ENCODE measurements at places on chromosomes 4 and X. TPM values are rescaled to one million over a fixed set of nuclear protein-coding genes. Genes with fewer than 3 reads are reported as not detected.

GRCh38 chr4:84497504-84498202 lies 1.4 kb downstream of the NKX6-1 start:
- H3K27me3 ChIP-seq: peaks cover 98% of the 10 kb centered on the region
- peak overlapping the region; percentile 58 for H3K4me3 ChIP-seq
- H3K36me3 ChIP-seq: peaks cover 4% of the 10 kb centered on the region
- H3K4me1 ChIP-seq: peaks cover 50% of the 10 kb centered on the region
- H3K27ac ChIP-seq: peak overlapping the region; percentile 87
- DNase-seq: no peak

DNA sequence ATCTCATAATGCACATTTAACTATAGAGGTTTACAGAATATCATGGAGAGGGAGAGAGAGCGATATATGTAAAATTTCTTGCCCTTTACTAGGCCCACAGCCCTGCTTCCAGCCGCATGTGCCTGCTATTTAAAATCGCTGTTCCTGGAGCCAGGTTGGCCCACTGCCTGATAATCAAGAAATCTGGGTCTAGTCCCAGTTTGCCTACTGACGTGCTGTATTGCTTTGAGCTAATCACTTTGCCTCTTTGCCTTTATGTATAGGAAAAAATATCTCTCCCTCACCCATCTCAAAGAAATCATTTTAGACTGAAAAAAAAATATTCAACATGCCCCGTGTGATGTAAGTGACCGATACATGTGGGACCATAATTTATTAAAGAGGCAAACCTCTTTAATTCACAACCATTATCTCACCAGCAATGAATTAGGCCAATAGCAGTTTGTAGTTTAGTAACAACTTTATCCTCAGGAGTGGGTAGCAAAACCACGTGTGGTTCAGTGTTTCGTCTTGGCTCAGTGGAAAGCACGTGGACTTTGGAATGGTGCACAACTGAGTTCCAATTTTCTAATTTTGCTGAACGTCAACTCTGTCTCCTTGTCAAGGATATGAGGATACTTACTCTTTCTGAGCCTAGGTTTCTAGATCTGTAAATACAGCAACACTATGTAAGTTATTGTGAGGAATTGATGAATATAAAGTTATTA lies 62.6 kb downstream of the GRXCR1 start:
- no peaks in the 10 kb centered on the region for H3K36me3 ChIP-seq
- no peaks in the 10 kb centered on the region for H3K4me1 ChIP-seq
- H3K4me3 ChIP-seq: no peak overlapping the region
- H3K27ac ChIP-seq: no peak overlapping the region
- no peaks in the 10 kb centered on the region for H3K27me3 ChIP-seq

GRCh38 chr4:15425520-15425919 lies 2.3 kb upstream of the C1QTNF7 start:
- no peaks in the 10 kb centered on the region for H3K4me1 ChIP-seq
- H3K27me3 ChIP-seq: no peaks in the 10 kb centered on the region
- H3K36me3 ChIP-seq: no peaks in the 10 kb centered on the region
- H3K27ac ChIP-seq: no peak overlapping the region
- H3K4me3 ChIP-seq: no peak overlapping the region

GRCh38 chr4:180542445-180543100 lies 1700.6 kb upstream of the TENM3 start:
- H3K36me3 ChIP-seq: no peaks in the 10 kb centered on the region
- DNase-seq: no peak
- H3K4me3 ChIP-seq: no peak overlapping the region
- no peak overlapping the region for H3K27ac ChIP-seq
- no peaks in the 10 kb centered on the region for H3K27me3 ChIP-seq

- H3K27ac ChIP-seq: no peak overlapping the region
- no peak overlapping the region for H3K4me3 ChIP-seq
- no peak for DNase-seq
- H3K4me1 ChIP-seq: no peaks in the 10 kb centered on the region
These were observed 1.6 kb upstream of the ZC4H2 start for GRCh38 chrX:64977830-64978229.

- H3K36me3 ChIP-seq: no peaks in the 10 kb centered on the region
- H3K4me3 ChIP-seq: no peak overlapping the region
- DNase-seq: no peak
- H3K27ac ChIP-seq: no peak overlapping the region
- no peaks in the 10 kb centered on the region for H3K27me3 ChIP-seq
- H3K4me1 ChIP-seq: no peaks in the 10 kb centered on the region
These were observed 106.4 kb upstream of the FTHL17 start for GRCh38 chrX:31178064-31178768.

- H3K36me3 ChIP-seq: no peaks in the 10 kb centered on the region
- no peaks in the 10 kb centered on the region for H3K4me1 ChIP-seq
- H3K4me3 ChIP-seq: no peak overlapping the region
- H3K27me3 ChIP-seq: no peaks in the 10 kb centered on the region
- H3K27ac ChIP-seq: no peak overlapping the region
These were observed 49.0 kb upstream of the TRPC3 start for GRCh38 chr4:122000849-122001248.

DNA sequence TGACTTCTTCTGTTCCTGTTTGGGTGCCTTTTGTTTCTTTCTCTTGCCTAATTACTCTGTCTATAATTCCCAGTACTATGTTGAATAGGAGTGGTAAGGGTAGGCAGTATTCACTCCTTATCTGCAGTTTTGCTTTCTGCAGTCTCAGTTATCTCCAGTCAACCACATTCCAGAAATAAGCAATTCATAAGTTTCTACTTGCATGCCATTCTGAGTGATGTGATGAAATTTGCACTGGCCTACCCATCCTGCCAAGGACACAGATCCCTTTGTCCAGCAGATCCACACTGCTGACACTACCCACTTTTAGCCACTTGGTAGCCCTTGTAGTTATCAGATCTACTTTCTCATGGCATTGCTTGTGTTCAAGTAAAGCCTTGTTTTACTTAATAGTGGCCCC lies 971.6 kb upstream of the INTU start:
- no peak for DNase-seq
- H3K36me3 ChIP-seq: no peaks in the 10 kb centered on the region
- H3K4me3 ChIP-seq: no peak overlapping the region
- H3K27ac ChIP-seq: no peak overlapping the region

DNA sequence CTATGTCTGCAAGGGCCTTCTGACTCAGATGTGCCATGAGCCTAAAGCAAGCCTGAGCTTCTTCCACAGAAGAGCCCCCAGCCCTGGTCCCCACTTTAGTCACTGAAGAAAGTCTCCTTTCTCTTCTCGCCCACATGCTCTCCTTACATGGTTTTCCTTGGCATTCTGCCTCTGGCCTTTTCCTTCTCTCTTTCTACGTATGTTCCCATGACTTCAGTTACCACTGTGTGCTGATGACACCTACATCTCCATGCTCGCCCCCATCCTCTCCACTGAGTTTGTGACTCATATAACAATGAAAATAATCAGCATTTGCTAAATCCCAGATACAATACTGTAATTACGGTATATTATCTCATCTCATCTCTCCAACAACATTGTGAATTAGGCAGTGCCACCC lies 149.3 kb downstream of the AMMECR1 start:
- no peaks in the 10 kb centered on the region for H3K4me1 ChIP-seq
- H3K27me3 ChIP-seq: peaks cover 9% of the 10 kb centered on the region
- no peak overlapping the region for H3K27ac ChIP-seq
- no peak for DNase-seq
- peaks cover 2% of the 10 kb centered on the region for H3K36me3 ChIP-seq

DNA sequence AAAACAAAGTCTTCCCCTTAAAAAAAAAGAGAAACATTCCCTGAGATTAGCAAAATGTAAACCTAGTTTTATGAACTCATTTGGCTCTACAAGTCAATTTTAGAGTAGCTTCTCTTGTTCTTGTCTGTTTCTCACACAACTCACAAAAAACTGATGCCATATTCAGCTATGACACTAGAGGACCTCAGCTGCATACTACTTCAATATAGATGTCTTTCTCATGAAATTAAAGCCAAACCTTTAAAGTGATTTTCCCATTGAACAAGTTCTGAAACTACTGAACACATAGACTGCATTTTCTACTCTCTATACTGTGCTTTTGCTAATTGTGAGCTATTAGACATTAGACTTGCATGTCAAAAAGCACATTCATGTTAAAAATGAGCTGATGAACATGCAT lies 49.8 kb downstream of the TBCK start:
- H3K27ac ChIP-seq: no peak overlapping the region
- no peaks in the 10 kb centered on the region for H3K4me1 ChIP-seq
- H3K36me3 ChIP-seq: no peaks in the 10 kb centered on the region
- DNase-seq: peak; percentile 25
- H3K27me3 ChIP-seq: no peaks in the 10 kb centered on the region

DNA sequence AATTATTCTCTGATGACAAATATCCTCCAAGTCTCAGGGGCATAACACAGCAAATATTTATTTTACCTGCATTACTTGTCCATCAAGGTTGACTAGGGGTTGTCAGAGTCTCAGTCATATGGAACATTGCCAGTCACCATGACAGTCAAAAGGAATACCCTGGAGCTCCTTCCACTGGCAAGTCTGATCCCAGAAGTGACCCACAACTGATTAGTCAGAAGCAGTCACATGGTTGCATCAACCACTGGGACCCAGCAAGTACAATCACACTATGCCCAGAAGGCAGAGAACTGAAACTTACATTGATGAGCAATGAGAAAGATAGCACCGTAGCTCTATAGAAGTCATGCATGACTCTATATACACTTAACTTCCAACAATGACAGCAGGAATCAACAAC lies 41.9 kb upstream of the SOD3 start:
- H3K27me3 ChIP-seq: no peaks in the 10 kb centered on the region
- H3K4me1 ChIP-seq: no peaks in the 10 kb centered on the region
- no peaks in the 10 kb centered on the region for H3K36me3 ChIP-seq
- DNase-seq: no peak
- no peak overlapping the region for H3K4me3 ChIP-seq

DNA sequence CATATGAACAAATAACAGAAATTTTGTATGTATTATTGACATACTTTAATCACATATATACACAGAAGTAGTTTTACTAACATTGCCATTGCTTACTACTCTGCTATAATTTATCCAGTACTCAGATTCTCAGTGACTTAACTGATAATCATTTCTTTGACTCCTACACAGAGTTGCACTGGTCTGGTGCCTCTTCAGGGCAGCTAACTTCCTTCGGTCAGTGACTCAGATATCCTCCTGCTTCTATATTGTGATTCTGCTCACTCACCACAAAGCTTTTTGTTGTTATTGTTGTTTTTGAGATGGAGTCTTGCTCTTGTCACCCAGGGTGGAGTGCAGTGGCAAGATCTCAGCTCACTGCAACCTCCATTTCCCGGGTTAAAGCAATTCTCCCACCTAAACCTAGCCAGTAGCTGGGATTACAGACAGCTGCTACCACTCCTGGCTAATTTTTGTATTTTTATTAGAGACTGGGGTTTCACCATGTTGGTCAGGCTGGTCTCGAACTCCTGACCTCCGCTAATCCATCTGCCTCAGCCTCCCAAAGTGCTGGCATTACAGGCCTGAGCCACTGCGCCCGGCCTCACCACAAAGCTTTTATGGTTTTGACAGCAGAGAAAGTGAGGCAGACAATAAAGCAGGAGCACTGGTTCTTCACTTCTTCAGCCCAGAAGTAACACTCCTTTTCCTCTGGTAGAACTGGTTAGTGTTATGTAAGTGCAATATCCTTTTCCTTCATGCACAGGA lies 499.3 kb downstream of the EPHA5 start:
- DNase-seq: no peak
- no peak overlapping the region for H3K4me3 ChIP-seq
- no peak overlapping the region for H3K27ac ChIP-seq
- no peaks in the 10 kb centered on the region for H3K27me3 ChIP-seq

GRCh38 chr4:121192480-121192879 lies 28.4 kb upstream of the TNIP3 start:
- no peaks in the 10 kb centered on the region for H3K36me3 ChIP-seq
- H3K4me3 ChIP-seq: no peak overlapping the region
- no peaks in the 10 kb centered on the region for H3K4me1 ChIP-seq
- H3K27ac ChIP-seq: no peak overlapping the region
- DNase-seq: peak; percentile 24

DNA sequence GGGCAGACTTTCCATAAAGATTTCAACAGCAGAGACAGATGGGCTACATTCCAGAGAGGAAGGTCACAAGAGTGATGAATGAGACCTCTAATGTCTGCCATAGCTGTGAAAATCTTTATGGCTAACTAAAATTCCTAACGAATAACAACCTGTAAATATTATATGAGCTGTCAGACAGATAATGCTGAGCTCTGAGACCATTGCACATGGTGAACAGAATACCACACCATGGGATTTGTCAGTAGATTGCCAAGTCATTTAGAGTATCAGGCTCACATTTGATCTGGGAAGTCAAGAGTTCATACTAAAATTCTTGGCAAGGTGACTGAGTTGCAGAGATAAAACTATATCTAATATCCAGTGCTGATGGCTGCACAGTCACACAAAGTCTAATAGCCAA lies 259.2 kb upstream of the FTHL17 start:
- H3K27ac ChIP-seq: no peak overlapping the region
- H3K4me3 ChIP-seq: no peak overlapping the region
- no peaks in the 10 kb centered on the region for H3K4me1 ChIP-seq
- peaks cover 3% of the 10 kb centered on the region for H3K27me3 ChIP-seq
- H3K36me3 ChIP-seq: no peaks in the 10 kb centered on the region

The TCEAL2 gene
- 26.8 TPM for total RNA-seq

The IL15 gene
- total RNA-seq: 2.8 TPM

The KLKB1 gene
- total RNA-seq: 6.1 TPM

The DACH2 gene
- total RNA-seq: 9.0 TPM

The TEX11 gene
- not detected for total RNA-seq

The CXCL10 gene
- 1.9 TPM for total RNA-seq

The RIPPLY1 gene
- not detected for total RNA-seq

Measured in spinal cord (tissue), 10 donors.